ENCODE measurements at places on chromosomes 16 and 17.

DNA sequence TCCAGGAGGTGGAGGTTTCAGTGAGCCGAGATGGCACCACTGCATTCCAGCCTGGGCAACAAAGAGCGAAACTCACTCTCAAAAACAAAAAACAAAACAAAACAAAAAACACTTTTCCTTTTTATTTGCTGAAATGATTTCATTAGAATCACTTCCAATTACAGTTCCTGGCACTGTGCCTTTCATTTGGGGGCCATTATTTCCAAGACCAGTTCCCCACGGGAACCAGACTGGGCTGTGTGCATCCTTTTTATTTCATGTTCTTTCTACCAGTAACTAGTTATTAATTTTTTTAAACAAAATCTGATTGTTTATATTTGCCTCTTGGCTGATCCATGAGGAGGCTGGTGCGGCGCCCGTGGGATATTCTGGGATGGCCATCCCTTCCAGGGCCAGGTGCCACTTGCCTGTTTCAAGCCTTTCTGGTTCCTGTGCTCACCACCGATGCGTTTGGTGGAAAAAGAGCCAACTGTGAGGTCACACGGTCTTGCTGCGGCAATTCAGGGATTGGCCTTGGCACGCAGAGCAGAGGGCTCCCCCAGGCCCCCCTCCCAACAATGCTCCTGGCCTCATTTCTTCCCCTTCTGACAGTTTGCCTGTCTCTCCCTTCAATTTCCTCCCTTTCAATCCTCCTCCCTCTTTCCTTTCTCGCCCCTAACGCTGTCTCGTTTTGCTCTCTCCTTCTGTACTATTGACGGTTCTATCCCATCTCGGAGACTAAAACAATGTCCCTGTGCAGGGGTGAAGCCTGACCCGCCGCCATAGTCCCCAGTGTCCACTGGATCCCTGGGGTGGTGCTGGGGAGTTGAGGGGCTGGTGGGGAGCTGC is 13.4 kb downstream of the UBALD1 start:
- peak; percentile 79 for DNase-seq

DNA sequence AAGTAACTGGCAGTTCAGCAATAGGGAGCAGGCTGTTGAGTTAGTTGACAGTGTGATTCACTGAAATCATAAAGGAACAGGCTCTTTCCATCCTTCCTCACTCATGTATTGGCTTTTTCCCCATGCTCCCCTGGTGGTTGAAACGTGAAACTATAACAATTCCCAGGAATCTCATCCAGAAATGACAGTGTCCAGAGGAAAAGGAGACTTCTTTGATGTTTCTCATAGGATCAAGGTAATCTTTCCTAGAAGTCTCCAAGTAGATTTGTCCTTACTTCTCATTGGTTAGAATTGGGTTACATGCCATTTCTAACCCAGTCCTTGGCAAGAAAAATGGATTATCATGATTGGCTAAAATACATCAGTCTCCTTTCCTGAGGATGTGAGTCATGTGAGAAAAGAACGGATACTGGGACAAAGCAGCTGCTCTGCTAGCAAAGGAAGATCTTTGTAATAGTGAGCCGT is 14.4 kb downstream of the TTC19 start:
- no peak for DNase-seq

DNA sequence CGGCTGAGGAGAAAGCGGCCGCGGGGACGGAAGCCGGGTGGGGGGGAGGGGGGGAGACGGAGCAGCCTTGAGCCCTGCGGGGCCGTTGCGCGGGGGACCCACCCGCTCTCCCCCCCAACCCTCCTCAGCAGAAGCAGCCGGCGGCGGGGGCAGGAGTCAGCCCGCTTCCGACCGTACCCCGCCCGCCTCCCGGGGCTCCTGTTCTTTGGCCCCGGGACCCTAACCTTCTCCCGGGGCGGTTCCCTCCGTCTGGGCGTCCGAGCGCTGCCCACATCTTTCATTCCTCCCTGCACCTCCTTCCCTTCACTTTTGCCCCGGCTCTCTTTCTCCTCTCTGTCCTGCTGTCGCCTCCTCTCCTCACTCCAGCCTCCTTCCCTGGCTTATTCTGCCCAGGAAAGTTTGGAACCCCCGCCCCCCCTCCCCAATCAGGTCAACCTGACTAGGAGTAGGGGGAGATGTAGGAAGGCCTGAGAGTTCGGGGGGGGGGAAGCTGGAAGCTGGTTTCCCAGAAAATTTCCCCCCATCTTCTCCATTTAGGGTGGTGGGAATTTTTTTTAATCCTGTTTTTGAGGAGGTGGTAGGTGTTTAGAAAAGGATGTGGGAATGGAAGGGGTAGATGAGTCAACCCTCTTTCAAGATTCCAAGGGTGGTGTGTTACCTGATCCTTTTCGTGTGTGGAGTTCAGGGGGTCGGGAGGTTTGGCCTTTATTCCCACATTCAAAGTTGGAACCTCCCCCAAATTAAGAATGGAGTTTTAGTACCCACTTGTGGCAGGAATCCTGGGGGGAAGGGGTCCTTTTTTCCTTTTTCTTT is 427 bp upstream of the NLK start:
- peak; percentile 39 for DNase-seq

DNA sequence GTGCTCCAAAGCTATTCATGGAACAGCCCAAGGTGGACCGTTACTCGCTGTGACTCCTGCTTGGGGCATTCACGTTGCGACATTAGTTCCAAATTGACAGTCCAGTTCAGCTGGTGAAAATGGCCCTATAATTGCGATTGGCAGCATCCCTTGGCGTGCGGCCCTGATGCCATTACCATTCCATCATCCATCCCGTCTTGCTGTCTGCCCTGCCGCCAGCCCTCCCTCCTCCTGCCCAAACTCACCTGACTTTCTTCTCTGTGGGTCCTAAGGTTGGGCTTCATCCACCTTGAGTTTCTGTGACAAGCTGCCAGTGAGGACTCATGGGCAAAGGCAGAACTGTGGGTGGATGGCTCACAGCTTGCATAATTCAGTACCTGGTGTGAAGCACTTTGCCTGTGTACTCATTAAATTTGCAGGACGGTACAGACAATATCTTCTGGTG is 104.6 kb downstream of the RPTOR start:
- no peak for DNase-seq

DNA sequence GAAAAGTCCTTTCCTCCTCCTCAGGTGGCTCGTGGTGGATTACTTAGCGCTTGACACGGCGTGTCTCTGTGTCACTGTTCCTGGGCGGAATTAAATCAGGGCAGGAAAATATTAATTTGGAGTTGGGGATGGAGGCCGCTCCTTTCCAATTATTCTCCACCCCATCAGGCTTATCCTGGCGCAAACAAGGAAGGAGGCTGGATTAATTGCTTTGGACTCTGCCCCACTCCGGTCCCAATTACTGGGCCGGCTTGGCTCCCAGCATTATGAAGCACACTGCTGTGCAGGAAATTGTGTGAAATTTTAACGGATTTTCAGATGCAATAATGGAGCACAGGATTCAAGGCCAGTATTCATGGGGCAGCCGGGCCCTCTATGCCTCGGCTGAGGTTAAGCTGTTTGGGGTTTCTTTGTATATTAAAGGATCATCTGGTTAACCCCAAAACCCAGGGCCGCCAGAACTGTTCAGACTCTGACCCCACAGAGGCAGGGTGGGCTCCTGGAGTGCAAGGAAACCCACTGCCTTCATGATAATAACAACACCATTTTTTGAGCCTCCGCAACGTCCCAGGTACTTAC is 87.8 kb downstream of the MRM1 start:
- DNase-seq = no peak

- DNase-seq = no peak
These were observed 2.7 kb upstream of the GJC1 start for GRCh38 chr17:44832805-44833204.

GRCh38 chr16:47136099-47136842 is 7.5 kb downstream of the NETO2 start:
- no peak for DNase-seq

GRCh38 chr16:58086381-58087208 is 42.6 kb downstream of the CFAP20 start:
- DNase-seq = no peak

GRCh38 chr17:27535975-27536374 is 79.7 kb downstream of the KSR1 start:
- no peak for DNase-seq

- no peak for DNase-seq
These were observed 12.7 kb downstream of the WNT3 start for GRCh38 chr17:46805771-46806170.

GRCh38 chr17:3963237-3964201 is 718 bp downstream of the ATP2A3 start:
- no peak for DNase-seq

GRCh38 chr16:4525069-4525468 is 13.5 kb downstream of the CDIP1 start:
- DNase-seq = no peak

- DNase-seq = peak; percentile 67
These were observed 15.5 kb upstream of the NFATC3 start for GRCh38 chr16:68069511-68070248.

- DNase-seq = no peak
These were observed 1239.8 kb upstream of the GOT2 start for GRCh38 chr16:59973966-59974365.

- no peak for DNase-seq
These were observed 38.1 kb upstream of the VPS4A start for GRCh38 chr16:69273009-69273408.

DNA sequence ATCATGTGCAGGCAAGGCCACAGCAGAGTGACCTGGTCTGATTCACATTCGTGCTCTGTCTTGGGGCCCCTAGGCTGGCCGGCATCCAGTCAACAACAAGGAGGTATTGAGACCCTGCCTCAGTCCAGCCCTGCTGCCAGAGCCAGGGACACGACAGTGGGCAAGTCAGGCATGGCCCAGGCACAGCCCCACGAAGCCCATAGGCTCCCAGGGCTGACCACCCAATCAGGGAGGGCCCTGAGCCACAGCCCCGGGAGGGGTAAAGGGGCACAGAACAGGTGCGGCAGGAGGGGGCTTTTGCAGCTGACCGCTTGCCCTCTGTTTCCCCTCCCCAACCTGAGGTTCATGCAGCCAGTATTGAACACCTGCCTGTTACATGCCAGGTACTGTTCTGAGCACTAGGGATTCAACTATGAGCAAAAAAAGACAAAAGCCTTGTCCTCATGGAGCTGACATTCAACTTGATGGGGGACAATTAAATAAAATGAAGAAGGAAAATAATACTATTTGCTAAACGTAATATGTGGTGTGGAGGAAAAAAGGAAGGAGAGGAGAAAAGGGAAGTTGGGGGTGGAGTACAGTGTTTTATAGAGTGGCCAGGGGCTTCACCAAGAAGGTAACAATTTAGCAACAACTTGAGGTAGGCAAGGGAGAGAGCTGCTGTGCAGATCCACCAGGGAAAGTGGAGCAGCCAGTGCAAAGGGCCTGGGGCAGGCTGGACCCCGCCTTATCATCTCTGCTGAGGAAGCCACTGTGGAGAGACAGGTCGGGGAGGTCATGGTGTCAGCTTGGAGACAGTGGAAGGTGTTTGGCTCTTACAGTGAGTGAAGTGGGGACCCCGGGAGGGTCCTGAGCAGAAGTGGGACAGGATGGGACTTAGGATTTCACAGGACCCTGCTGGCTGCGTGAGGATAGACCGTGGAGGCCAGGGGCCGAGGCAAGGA is 6.1 kb downstream of the DRC3 start:
- DNase-seq = no peak

DNA sequence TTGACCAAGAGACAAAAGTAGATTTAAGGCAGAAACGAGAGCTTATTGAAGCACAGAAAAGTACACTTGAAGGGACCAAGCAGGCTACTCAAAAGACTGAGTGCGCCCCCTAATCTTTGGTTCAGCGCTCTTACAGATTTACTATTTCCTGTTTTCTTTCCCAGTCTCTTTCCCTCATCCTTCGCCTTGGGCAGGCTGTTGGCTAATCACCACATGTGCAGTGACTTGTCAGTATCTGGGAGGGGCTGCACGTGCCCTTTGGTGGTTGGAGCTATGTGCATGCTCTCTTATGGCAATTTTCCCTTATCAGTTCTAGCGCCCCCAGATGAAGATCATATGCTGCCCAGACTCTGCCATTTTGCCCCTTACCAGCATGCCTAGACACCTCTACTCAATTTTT is 35.4 kb upstream of the SHISA6 start:
- DNase-seq = no peak

GRCh38 chr16:10625595-10626357 is 45.4 kb upstream of the EMP2 start:
- no peak for DNase-seq

- peak; percentile 80 for DNase-seq
These were observed 31.3 kb downstream of the DCUN1D3 start for GRCh38 chr16:20868890-20869289.

GRCh38 chr17:5619088-5619740 is 34.9 kb upstream of the NLRP1 start:
- DNase-seq = no peak

DNA sequence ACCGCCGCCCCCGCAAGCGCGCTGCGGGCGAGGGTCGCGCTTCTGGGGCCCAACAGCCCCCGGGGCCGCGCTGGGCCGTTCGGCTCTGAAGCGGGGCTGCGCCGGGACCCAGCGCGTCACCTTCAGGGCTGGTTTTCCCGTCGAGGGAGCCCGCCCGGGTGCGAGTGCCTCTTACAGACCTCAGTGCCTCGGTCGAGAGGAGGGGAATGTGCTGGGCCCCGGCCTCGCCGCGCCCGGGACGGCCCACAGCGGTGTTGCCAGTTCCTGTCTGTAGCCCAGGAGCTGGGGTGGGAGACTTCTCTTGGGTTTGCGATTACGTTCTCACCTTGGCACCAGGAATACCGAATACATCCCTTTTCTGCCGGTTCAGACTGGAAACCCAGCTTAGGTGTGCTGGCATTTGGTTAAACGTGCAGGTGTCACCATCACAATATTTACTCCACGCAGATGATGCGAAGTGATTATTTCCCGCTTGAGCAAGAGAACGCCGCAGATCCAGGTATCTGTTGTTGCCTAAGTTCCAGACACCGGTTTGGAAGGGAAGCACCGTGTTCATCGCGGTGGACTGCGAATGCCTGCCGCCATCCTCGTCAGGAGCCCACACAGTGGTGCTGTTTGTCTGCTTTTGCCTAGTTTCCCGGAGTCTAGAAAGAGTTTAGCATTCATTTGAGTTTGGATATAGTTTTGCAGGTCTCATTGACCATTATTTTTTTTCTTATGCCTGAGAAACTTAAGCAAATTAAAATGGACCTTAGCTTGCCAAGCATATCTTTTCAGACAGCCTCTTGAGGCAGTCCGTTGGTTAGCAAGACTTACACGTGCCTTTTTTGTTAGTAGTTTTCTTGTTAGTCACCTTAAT is 914 bp downstream of the MAP1LC3B start:
- DNase-seq = peak; percentile 75

DNA sequence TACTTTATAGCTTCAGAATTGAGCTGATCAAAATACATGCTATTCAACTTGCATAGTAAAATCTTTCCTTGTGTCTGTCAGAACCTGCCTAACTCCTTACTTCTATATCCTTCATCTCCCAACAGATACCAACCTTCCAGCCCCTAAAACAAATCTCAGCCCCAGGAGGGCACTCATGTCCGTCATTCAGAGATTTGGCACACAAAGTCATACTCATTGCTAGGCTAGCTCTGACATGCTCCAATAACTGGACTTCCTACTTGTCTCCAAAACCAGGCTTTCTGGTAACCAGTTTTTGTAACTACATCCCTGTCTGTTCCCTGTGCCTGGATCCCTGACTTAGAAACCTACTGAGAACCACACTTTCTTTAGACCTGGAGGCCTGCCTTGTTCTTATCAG is 37.5 kb upstream of the DHX40 start:
- no peak for DNase-seq

All from left hindlimb (tissue), 1 donor.